ENCODE measurements at places on chromosomes 13 and 19.

DNA sequence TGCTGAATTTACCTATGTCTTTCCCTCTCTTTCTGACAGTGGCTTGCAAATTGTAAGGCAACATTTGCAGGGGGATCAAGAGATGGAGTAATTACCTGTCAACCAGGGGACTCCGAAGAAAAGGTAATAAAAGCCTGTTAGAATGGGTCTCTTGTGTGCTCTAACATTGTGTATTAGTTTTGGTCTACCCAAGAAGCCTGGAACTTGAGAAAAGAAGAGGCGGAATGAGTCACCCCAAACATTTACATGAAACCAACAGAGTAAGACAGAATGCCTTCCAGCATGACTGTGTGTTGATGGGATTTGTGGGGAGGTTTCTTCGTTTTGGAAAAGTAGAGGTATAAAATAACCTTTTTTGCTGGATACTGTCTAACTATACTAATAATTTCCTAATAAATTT, 36.7 kb downstream of the ZAR1L start:
- no peak for DNase-seq

DNA sequence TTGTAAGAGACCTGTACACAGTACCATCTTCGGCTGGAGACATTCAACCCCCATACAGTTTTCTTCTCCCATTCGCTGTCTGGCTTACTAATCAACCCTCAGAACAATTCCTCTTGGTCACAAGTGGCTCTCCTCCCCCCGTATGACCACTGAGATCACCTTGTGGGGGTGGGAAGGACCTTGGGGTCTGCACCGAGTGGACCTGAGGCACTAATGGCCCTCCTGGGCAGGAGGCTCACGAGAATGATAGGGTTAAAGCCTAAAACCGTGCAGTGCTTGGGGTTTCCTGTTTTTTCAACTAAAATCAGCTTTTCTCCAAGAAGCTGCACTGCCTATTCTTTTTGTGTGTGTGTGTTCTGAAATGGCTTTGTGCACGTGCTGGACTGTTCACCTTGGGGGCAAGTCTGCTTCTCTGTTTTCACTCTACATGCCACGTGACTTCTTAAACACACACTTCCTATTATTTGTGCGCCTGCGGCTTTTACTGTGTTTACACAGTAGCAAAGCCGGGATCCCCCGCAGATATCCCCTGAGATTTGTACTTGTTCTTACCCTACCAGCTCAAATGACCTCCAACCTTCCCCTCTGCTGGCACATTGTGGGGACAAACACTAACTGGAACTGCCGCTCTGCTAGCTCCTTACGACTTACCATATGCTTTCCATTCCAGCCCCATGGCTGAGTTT, 12.3 kb downstream of the RBM26 start:
- peak; percentile 30 for DNase-seq

GRCh38 chr13:27853335-27853734, 61.1 kb downstream of the GSX1 start:
- no peak for DNase-seq

- no peak for DNase-seq
Measured at GRCh38 chr19:18684642-18684993, 1.1 kb downstream of the CRTC1 start.

- no peak for DNase-seq
Measured at GRCh38 chr13:69487576-69487975, 620.0 kb upstream of the ATXN8OS start.

GRCh38 chr13:75160984-75161383, 321.0 kb downstream of the TBC1D4 start:
- no peak for DNase-seq

GRCh38 chr19:41123716-41124294, 9.6 kb downstream of the CYP2F1 start:
- no peak for DNase-seq

GRCh38 chr13:90719461-90719860, 628.0 kb upstream of the MIR17HG start:
- no peak for DNase-seq

DNA sequence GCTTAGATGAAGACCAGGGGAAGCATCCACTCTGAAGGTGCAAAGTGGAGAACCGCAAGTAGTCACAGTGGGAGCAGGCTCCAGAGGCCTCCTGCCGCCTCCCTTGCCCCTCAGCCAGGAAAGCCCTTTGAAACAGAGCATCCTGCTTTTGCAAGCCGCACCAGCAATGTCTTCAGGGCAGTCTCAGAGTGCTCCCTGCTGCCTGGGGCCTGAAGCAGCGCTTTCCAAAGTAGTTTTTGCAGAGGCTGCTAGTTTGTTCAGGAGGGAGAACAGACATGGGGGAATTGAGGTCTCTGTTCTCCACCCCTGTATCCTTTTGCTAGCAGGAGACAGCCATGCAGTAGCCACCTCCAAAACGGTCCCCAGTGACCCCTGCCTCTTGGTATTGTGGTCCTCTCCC, 15.8 kb upstream of the POP4 start:
- no peak for DNase-seq

DNA sequence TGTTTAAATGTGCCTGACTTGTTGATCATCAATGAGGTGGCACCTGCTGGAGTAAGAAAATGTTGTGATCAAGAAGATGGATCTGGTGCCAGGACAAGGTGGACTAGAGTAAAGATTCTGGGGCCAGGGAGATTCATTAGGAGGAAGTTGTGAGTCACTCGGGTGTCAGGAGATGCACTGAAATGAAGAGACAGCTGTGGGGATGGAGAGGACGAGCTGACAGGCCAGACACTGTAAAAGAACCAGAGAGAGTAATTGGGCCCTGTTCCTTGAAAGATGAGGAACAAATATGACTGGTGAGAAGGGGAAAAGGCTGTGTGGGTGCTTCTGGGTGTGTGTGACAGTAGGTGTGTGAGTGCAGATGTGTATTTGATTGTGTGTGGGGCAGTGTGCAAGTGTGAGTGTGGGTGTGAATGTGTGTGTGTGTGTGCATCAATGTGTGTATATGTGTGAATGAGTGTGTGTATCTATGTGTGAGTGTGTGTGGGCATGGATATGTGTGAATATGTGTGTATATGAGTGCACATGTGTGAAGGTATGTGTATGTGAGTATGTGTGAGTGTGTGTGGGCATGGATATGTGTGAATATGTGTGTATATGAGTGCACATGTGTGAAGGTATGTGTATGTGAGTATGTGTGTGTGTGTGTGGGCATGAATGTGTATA, 260.5 kb downstream of the RFC3 start:
- DNase-seq: no peak

DNA sequence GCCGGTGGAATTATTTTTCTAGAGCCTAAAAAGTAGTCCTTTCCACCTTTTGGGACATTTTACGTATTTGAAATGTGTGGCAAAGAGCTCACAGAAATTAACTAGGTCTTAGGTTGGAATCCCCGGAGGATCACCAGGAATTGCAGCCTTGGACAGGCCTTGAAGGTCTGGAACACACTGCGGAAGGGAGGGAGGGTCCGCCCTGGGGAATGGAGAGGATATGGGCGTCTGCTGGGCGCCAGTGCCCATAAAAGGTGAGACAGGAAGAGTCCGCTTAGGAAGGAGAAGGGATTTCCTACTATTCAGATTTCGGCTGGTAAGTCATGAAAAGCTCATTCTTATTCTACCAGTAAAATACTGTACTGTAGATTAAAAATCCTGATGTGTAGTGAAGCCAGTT, 111.9 kb downstream of the COL4A2 start:
- DNase-seq: no peak

GRCh38 chr13:97140131-97140530, 82.0 kb upstream of the MBNL2 start:
- no peak for DNase-seq

Measured in left colon (tissue), 2 donors.